ENCODE measurements at places on chromosomes 1 and 21.

- DNase-seq: no peak
Observed at GRCh38 chr1:53587252-53587988, 128.2 kb downstream of the DMRTB1 start.

DNA sequence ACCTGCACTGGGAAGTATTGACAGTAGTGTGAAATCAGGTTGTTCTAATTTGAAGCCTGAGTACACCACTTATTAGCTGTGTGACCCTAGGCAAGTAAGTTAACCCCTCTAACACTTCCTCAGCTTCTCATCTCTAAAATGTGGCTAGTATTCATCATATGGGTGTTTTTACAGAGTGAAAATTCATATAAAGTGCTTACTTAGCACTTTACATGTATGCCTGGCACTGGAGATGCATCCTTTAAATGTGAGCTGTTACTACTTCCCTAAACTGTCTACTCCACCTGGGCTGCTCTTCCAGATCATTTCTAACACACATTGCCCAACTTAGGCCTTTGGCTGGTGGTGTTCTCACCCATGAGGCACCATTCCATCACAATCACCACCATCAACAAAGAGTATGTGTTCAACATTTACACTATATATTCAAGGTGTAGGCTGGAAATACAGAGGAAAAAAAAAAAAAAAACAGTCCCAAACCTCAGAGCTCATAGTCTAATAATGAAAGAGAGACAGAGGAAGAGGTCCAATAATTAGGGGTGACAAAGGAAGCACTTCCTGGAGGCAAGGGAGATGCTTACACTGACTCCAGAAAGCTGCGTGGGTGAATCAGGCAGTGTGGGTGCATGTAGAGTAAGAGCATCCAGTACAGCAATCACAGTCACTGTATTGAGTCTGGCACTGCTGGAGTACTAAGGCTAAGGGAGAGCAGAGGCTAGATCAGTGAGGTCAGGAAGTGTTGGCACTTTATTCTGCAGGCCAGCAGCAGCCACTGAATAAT, 3.6 kb downstream of the STX6 start:
- no peak for DNase-seq

- DNase-seq: no peak
Observed at GRCh38 chr1:118073648-118074435, 111.2 kb downstream of the SPAG17 start.

DNA sequence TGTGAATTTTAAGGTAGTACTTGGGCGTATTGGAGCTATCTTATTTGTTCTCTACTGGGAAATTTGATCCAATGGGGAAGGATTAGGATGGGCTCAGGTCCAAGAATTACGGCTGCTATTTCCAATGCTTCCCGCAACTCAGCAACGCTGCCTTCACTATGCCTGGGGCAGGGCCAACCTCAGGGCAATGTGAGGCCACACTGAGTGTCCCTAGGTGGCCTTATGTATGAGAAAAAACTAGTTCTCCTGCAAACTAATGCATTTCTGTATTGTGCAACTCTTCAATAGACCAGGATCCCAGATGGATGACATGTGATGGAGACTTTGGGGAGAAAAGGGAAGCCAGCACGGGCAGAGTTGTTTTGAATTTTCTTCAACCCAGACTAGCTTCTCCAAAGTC, 168.1 kb downstream of the DUSP10 start:
- DNase-seq: no peak

GRCh38 chr1:15287035-15287979, 40.3 kb downstream of the FHAD1 start:
- no peak for DNase-seq

GRCh38 chr1:110873856-110874255, 908 bp downstream of the CD53 start:
- no peak for DNase-seq

DNA sequence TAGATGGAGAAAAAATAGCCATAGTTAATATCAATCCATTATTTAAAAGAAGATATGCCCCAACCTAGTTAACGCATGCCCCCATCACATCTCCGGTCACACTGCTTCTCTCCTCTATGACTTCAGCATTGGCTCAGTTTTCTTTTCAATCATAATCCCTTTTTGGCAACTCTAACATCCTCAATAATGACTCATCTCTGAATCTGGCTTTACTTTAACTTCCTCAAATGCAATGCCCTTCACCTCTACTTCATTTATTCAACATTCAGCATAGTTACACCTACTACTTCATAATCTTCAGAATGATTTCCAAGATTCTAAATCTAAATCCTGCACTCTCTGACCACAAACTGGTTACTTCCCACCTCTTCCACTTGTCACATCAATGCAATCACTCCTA, 417.3 kb downstream of the USH2A start:
- DNase-seq: no peak

DNA sequence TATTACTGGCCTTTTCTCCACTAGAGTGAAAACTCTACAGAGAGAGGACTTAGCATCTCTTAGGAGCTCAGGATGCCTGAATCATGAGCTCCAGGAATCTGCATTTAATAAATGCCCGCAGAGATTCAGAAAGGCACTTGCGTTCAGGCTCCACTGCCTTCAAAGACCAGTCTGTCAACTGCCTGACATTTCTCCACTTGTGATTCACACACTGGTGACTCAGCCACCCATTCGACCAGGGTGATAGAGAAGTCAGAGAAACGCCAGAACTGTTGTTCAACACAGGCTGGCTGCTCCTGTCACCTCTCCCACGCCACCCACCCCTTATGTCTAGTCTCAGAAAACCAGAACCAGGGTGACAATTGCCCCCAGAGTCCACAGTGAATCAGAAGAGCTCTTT, 26.9 kb upstream of the LBR start:
- DNase-seq: no peak

GRCh38 chr1:93919780-93920179, 10.6 kb upstream of the GCLM start:
- no peak for DNase-seq

- no peak for DNase-seq
Observed at GRCh38 chr1:245054105-245054504, 100.7 kb upstream of the KIF26B start.

DNA sequence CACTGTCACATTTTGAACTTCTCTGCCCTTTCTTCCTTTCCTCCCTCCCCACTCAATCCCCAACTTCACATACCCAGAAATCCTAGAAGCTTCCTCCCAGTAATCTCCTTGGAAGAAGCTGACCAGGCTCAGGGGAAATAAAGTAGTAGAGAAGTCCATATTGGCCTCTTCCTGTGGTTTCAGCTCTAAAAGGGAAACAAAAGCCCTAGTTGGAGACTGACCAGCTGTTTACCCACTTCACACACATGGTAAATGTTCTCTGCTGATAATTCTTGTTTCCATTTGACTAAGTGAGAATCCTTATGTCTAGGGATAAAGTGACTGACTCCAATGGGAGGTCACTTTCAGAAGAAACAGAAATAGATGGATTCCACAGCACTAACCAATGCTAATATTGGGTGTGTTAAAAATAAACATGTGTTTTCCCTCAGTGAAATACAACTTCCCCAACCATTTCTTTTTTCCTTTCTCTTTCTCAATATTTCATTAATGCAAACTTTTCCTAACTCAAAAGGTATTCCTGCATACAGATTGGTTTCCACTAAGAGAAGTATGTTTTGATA, 178.9 kb upstream of the DPT start:
- DNase-seq: no peak

- DNase-seq: no peak
Observed at GRCh38 chr1:23648576-23648975, 43.0 kb upstream of the RPL11 start.

GRCh38 chr1:215830226-215830810, 263.2 kb downstream of the KCTD3 start:
- DNase-seq: no peak

DNA sequence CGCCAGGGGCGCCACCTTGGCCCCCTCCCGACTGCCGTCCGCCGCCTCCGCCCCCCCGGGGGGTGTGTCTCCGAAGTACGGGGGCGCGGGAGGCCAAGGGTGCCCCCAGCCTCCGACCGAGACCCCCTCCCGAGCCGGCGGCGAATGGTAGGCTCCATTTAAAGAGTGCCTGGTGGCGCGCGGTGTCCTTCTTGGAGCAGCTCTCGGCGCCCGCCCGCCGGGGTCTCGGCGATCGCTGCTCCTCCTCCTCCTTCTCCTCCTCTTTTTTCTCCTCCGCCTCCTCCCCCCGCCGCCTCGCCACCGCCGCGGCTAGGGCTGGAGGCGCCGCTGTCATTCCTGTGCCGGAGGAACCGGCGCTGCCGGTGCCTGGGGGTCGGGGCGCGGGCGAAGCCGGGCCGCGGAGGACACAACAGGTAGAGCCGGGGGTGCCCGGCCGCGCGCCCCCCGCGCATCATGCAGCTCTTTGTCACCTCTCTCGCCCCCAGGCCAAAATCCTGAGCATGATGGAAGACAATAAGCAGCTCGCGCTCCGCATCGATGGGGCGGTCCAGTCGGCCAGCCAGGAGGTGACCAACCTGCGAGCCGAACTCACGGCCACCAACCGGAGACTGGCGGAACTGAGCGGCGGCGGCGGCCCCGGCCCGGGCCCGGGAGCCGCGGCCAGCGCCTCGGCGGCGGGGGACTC, at the start of gene KAZN:
TSS of gene KAZN (plus strand) at position 188 of the 685 bp plus-strand sequence.
- peak; percentile 26 for DNase-seq

DNA sequence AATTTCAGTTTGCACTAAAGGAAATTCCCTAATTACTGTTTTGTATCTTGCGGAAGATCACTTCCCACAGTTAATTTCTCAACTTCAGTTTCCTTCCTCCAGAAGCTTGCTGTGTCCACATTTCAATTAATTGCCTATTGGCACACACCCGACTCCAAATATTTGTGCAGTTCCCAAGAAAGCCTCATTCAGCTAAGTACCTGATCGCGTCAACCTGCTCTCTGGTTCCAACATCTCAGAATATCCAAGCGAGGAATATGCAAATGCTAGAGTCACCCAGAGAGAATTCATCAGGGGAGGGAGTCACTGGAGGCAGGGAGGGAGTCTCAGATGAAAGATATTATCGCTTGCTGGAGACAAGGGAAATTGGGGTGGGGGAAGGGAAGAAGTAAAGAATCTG, 351.3 kb downstream of the RRAGC start:
- no peak for DNase-seq

- DNase-seq: no peak
Observed at GRCh38 chr1:7845761-7846160, 7.1 kb downstream of the UTS2 start.

DNA sequence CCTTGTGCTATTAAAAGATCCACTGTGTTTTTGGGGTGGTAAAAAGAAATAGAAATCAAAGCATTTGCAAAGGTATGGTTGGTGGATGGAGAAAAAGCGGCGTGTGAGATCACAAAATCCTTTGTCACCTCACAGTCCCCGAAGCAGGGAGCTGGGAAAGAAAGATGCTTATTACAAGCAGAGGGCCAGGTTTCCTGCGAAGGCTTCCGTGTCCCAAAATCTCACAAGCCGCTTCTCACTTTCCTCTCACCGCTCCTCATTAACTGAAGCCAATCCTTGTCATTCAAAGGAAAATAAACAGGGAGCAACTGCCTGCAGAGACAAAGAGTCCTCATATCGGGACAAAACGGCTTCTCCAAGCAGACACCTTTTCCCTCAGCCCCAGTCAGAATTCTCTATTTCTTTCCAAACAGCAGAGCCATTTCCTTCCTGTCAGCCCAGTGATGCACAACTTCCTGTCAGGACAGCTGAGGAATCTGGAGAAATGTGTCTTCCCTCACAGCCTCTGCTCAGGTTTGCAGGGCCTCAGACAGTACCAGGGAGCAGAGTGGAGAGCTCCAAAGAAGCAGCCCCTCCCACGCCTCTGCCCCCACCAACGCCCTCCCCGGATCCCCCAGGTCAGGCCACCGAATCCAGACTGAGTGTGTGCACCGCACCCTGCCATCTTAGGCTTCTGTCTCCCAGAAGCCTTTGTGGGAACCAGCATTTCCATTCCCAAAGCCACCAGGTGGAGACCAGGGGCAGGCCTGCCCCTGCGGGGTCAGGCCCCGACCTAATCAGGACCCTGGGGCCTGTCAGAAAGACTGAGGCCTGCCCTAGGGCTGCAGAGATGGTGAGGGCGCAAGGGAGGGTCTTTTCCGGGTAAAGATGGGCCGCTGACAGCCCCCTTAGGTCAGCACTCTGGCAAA, 29.6 kb downstream of the KCNN3 start:
- no peak for DNase-seq

DNA sequence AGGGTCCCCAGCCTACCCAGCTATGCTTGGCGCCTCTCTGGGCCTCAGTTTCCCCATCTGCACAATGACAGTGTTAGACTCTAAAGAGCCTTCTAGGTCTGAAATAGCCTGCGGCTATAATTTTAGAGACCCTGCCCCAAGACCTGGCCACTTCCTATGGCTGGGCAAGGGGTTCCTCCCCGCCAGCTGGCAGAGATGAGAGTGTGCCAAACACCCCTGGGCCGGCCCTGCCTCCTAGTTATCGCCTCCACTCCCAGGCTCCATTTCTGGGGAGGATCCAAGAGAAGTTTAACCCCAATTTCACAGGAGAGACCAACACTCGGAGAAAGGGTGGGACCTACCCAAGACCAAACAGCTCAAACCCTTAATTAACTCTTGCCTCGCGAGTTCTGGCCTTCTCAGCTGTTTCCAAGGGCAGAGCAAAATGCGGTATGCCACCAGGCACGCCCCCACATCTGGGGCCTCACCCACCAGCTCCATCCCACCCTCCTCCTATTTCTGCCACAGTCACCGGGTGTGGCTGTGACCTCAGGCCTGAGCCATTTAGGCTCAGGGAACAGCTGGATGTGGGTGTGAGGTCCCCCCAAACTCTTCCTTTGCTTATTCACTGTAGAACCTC, 35.7 kb downstream of the TTC39A start:
- DNase-seq: no peak

GRCh38 chr1:8537991-8538390, 220.1 kb downstream of the SLC45A1 start:
- DNase-seq: no peak

GRCh38 chr1:66598670-66599069, 64.7 kb downstream of the SGIP1 start:
- DNase-seq: no peak

DNA sequence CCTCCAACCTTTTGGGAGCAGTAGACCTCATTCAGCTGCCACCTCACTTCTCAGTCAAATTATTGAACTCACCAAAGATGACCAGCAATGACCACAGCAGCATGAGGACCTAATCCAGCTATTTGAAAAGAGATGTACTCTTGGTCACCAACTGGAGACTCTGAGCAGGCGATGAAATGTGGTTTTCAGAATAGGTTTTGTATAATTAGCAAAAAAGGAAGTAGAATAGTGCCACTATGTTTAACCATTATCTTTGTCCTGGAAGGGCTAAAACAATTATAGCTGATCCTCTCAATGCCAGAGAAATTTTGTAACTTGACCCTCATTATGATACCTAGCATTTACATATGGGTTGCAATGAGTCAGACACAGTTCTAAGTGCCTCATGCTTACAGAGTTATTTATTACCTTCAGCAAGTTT, at the start of gene FCRL2:
TSS of gene FCRL2 (minus strand) at position 162 of the 421 bp plus-strand sequence. CDS start at position 103, 59 bp downstream.
- no peak for DNase-seq

Measured in NCI-H2171 (cell line).